ENCODE measurements at places on chromosomes 3 and 15. TPM values are rescaled to one million over a fixed set of nuclear protein-coding genes. Genes with fewer than 3 reads are reported as not detected.

Gene TEX55
- not detected for polyA plus RNA-seq

- no peaks in the 10 kb centered on the region for H3K36me3 ChIP-seq
- H3K27ac ChIP-seq = no peak overlapping the region
- no peak overlapping the region for H3K4me3 ChIP-seq
- no peak for DNase-seq
- no peaks in the 10 kb centered on the region for H3K27me3 ChIP-seq
Observed at GRCh38 chr3:10941972-10942371, 50.6 kb upstream of the SLC6A1 start.

DNA sequence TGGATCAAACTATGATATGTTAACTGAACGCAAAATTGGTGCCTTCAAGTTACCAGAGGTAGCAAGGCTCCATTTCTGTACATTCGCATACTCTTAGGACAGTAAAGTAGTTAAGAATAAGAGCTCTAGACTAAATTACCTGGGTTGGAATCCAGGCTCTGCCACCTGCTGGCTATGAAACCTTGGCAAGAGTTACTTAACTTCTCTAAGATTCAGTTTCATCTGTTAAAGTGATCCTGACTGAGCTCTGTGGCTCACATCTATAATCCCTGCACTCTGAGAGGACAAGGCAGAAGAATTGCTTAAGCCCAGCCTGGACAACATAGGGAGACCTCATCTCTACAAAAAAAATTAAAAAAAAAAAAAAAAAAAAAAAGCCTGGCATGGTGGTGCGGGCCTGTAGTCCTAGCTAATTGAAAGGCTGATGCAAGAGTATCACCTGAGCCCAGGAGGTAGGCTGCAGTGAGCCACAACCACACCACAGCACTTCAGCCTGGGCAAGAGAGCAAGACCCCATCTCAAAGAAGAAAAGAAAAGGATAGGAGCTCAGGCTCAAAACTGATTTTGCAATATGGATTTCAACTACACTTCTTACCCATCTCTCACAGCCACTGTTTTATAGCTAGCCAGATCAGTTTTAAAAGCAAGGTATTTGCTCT, 21.3 kb downstream of the GSK3B start:
- H3K4me1 ChIP-seq = no peaks in the 10 kb centered on the region
- H3K36me3 ChIP-seq = no peaks in the 10 kb centered on the region
- no peaks in the 10 kb centered on the region for H3K27me3 ChIP-seq
- no peak for DNase-seq
- H3K4me3 ChIP-seq = no peak overlapping the region

DNA sequence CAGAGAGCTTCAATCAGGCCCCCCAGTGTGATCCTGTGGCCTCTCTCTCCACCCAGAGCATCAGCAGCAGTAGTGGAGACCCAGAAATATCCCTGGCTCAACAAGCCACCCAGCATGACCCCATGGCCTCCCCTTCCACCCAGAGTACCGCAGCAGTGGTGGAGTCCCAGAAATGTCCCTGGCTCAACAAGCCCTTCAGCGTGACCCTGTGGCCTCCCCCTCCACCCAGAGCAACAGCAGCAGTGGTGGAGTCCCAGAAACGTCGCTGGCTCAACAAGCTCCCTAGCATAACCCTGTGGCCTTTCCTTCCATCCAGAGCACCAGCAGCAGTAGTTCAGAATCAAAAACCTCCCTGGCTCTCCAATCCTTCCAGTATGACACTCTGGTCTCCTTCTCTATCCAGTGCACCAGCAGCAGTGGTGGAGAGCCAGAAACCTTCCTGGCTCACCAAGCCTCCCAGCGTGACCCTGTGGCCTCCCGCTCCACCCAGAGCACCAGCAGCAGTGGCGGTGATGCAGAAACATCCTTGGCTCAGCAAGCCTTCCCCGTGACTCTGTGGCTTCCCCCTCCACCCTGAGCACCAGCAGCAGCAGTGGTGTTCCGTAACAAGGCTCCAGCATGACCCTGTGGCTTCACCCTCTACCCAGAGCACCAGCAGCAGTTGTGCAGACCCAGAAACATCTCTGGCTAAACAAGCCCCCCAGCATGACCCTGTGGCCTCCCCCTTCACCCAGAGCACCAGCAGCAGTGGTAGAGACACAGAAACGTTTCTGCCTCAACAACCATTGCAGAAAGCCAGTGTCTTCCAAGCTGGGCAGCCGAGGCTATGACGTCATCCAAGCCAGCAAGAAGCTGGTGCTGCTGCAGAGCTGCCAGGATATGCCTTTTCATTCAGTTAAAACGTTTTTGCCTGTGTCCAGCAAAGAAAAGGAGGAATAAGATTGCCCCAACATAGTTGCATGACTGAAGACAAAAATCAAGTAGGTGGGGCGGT, 61.3 kb upstream of the TAMM41 start:
- H3K4me3 ChIP-seq = no peak overlapping the region
- no peak overlapping the region for H3K27ac ChIP-seq
- no peaks in the 10 kb centered on the region for H3K4me1 ChIP-seq
- peak; percentile 3 for DNase-seq
- H3K27me3 ChIP-seq = no peaks in the 10 kb centered on the region

Gene CFAP161
- not detected for polyA plus RNA-seq

Gene TMC3
- polyA plus RNA-seq = not detected

DNA sequence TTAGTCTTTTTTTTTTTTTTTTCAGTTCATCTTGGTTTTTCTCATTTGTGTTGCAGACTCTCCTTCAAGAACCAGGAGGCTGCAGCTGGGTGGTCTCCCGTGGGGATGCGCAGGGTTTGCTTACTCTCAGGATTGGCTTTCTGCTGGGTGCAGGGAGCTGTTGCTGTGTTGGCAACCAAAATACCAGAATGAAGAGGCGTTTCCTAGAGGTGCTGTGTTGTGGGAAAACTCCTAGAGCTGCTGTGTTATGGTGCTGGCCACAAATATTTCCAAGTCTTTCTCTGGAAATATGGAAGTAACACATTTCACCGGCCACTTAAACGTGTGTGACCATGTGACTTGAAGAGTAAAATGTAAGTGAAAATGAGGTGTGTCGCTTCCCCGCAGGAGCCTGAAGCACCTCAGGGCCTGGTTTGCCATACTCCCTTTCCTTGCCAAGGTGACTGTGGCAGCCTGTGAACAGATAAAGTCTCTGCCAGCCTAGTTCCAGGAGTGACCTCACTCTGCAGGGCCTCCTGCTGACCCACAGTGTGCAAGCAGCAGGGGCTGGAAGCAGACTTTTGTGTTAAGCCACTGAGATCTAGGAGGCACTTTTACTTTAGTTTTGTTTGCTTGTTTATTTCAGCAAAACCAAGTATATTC, 258.9 kb downstream of the ADAMTS17 start:
- no peaks in the 10 kb centered on the region for H3K27me3 ChIP-seq
- H3K27ac ChIP-seq = no peak overlapping the region
- H3K4me3 ChIP-seq = no peak overlapping the region
- no peaks in the 10 kb centered on the region for H3K36me3 ChIP-seq

GRCh38 chr3:17411157-17411877, 331.1 kb downstream of the TBC1D5 start:
- H3K36me3 ChIP-seq = no peaks in the 10 kb centered on the region
- no peaks in the 10 kb centered on the region for H3K27me3 ChIP-seq
- H3K4me3 ChIP-seq = no peak overlapping the region
- DNase-seq = no peak
- no peaks in the 10 kb centered on the region for H3K4me1 ChIP-seq

Gene MST1R
- polyA plus RNA-seq = 0.52 TPM

DNA sequence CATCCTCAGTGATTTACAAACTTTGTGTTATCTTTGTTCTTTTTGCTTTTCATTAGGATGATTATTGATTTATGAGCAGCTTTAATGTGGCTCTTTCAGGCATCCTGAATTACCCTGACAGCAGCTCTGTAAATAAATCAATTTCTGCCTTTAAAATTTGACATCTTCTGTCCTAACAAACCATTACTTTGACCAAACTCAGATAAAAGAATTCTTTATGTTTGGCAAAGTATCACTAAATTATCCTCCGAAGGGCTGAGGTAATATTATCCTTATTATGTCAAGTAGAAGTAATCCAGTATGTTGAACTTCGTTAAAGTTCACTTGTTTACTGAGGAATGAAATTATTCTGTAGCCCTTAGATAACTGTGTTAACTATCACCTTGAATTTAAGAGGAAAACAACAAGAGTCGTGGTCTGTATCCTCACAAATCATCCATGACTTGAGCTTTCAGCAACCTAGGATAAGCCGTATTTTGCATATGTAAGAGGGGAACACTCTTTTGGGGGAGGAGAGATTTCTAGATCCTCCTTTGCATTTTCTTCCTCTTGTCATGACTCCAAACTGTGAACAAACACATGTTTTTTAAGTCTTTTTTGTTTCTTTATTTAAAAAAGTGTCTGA, 173.2 kb upstream of the STAC start:
- peaks cover 2% of the 10 kb centered on the region for H3K4me1 ChIP-seq
- H3K36me3 ChIP-seq = no peaks in the 10 kb centered on the region
- no peak overlapping the region for H3K4me3 ChIP-seq
- H3K27ac ChIP-seq = no peak overlapping the region
- no peaks in the 10 kb centered on the region for H3K27me3 ChIP-seq

- peak within 1 kb of the TSS; percentile 57 for H3K27ac ChIP-seq
- peaks cover 44% of the 10 kb centered on the region for H3K4me1 ChIP-seq
- H3K36me3 ChIP-seq = no peaks in the 10 kb centered on the region
- peak within 1 kb of the TSS; percentile 90 for H3K4me3 ChIP-seq
- no peaks in the 10 kb centered on the region for H3K27me3 ChIP-seq
- DNase-seq = peak; percentile 47
Observed at GRCh38 chr15:74781431-74782258, at the start of gene CSK. Gene CSK (plus strand): TSS chr15:74782080. CDS start chr15:74798298, 16,218 bp downstream.

- no peaks in the 10 kb centered on the region for H3K36me3 ChIP-seq
- H3K27me3 ChIP-seq = peaks cover 5% of the 10 kb centered on the region
- no peak for DNase-seq
- no peaks in the 10 kb centered on the region for H3K4me1 ChIP-seq
Observed at GRCh38 chr15:74208496-74208895, 5.9 kb upstream of the STRA6 start.

Gene RAP2B
- 10.5 TPM for polyA plus RNA-seq

DNA sequence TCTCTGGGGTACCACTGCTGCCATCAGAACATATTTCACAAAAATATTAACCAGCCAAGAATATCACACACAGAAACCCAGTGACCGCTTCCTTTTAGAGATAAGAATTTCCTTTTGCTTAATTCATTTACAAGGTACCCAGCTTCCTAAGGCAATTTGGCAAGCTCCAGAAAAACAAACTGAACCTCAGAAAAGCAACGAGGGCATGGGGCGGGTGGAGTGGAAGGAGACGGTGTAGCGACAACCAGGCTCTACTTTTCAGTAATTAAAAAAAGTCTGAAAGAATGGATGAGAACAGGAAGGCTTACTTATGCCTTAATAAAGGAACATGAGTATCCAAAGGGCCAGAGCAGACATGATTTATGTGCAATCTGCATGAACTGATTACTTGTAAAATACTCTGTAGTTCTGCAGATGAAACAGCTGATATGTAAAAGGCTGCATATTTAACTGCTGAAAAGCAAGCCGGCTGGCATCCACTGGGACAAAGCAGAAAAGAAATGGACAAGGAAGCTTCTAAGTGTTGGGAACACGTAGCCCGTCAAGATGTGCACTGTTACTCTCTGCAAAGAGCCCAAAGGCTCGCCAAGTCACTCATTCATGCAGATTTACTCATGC, 18.6 kb downstream of the RFTN1 start:
- no peak overlapping the region for H3K4me3 ChIP-seq
- no peak overlapping the region for H3K27ac ChIP-seq
- H3K27me3 ChIP-seq = no peaks in the 10 kb centered on the region
- H3K4me1 ChIP-seq = no peaks in the 10 kb centered on the region
- peaks cover 1% of the 10 kb centered on the region for H3K36me3 ChIP-seq

GRCh38 chr3:183825456-183826161, at the start of gene MAP6D1:
Gene MAP6D1 (minus strand): TSS chr3:183825577. CDS start chr3:183825547, 30 bp downstream.
- peak; percentile 38 for DNase-seq
- H3K36me3 ChIP-seq = peaks cover 3% of the 10 kb centered on the region
- H3K27me3 ChIP-seq = no peaks in the 10 kb centered on the region
- H3K4me1 ChIP-seq = peaks cover 4% of the 10 kb centered on the region
- peak within 1 kb of the TSS; percentile 13 for H3K27ac ChIP-seq
- H3K4me3 ChIP-seq = peak within 1 kb of the TSS; percentile 61

GRCh38 chr3:172929451-172929850, 178.9 kb downstream of the ECT2 start:
- peaks cover 2% of the 10 kb centered on the region for H3K27me3 ChIP-seq
- no peaks in the 10 kb centered on the region for H3K4me1 ChIP-seq
- H3K27ac ChIP-seq = no peak overlapping the region
- no peaks in the 10 kb centered on the region for H3K36me3 ChIP-seq
- no peak for DNase-seq
- no peak overlapping the region for H3K4me3 ChIP-seq

DNA sequence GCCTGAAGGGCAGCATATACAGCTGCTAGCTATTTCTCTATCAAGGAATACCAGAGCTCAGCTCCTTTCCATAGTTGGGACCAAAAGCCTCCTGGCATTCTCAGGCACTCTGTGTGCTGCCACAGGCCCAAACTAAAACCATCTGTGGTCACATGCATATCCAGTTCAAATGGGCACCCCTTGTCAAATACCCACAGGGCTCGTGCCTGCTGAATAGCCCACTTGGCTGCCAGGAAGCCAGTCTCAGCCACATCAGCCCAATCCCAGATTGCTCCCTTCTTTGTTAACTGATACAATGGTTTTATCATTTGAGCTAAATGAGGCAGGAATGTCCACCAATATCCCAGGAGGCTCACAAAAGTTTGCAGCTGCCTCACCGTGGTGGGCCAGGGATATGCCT, 13.9 kb downstream of the CCRL2 start:
- no peak for DNase-seq
- H3K36me3 ChIP-seq = no peaks in the 10 kb centered on the region
- no peaks in the 10 kb centered on the region for H3K4me1 ChIP-seq
- no peaks in the 10 kb centered on the region for H3K27me3 ChIP-seq
- H3K27ac ChIP-seq = no peak overlapping the region
- no peak overlapping the region for H3K4me3 ChIP-seq

DNA sequence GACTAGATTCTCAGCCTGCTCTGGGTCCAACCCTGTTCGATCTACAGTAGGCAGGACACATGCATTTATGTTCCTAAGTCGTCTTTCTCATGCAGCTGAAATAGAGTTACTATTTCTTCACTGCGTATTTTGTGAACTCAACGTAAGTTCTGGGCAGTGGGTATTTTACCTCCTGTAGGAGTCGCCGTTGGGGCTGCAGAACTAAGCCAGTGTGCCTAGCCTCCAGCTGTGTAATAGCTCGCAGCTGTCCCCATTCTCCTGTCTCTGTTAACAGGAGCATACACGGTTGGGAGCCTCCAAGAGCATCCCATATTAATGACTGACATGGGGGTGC, 58.4 kb upstream of the HRH1 start:
- no peaks in the 10 kb centered on the region for H3K27me3 ChIP-seq
- no peak for DNase-seq
- peaks cover 2% of the 10 kb centered on the region for H3K4me1 ChIP-seq
- H3K4me3 ChIP-seq = peak overlapping the region; percentile 48
- no peaks in the 10 kb centered on the region for H3K36me3 ChIP-seq

DNA sequence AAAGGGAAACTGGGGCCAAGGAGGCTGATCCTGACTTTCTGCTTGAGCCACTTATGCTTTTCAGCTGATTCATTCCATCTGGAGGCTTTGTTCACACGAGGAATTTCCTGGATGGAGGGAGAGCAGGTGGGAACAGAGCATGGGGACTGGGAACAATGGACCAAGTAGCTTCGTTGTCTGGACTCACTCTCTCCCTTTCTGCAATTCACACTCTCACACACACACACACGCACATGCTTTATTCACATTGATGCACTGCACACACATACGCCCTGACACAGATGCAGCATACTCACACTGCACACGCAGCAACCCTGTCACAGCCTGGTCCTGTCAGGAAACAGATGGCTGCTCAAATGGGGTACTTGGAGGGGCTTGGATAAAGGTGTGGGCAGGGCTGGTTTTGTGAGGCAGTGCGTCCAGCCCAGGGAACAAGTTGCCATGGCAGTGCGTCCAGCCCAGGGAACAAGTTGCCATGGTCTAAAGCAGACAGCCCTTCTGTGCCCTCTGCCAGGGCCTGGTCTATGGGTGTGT, 19.8 kb upstream of the CHCHD6 start:
- no peak overlapping the region for H3K27ac ChIP-seq
- peak; percentile 72 for DNase-seq
- H3K4me3 ChIP-seq = no peak overlapping the region
- peaks cover 9% of the 10 kb centered on the region for H3K27me3 ChIP-seq

All from fibroblast of lung (primary cell).